ENCODE measurements at places on chromosomes 3 and 15.

DNA sequence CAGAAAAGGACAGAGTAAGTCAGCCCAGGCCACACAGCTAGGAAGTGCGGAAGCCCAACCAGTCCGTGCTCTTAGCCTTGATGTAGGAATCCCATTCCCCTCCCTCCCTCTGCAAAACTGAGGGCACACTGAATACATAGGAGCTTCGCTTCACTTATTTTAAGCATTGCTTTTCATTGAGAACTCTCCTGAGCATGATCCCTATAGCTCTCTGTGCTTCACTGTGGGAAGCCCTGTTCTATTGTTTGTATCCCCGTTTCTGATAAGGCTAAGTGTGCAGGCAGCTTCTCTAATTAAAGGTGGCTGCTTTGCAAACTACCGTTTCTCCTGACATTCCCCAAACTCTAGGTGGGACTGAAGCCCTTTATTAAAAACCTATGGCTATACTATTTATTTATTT is 29.9 kb downstream of the IL5RA start:
- no peak for DNase-seq

- DNase-seq: peak; percentile 54
Measured at GRCh38 chr15:41284427-41285177, 47.8 kb downstream of the OIP5 start.

DNA sequence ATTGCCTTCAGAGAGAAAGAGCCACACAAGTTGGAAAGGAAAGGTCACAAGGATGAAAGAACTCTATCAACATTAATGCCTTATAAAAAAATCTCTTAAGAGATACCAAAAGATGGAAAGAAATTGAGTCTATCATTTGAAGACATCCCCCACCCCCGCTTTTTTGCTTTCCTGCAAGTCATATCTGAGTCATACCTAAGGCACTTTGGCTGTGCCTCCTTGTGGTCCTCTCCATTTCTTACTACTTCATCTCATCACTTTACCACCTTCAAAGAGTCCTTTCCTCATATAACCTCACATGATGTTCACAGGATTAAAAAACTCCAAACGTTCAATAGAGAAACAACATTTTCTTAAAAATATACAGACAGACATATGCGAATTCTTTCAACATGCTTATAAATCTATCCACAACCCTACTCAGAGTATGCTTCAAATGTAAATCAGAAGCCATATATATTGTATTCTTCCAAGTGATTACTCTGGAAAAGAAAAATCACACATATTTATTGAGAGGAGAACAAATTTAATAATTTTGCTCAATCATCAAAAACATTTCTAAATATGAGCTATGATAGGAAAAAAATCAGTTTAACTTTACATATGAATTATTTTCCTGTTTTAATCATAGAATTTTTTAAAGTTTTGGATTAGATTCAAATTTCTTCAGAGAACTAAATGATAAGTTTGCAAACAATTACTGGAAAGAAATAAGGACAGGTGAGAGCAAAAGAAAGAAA is 1003.9 kb upstream of the CFAP20DC start:
- DNase-seq: no peak

DNA sequence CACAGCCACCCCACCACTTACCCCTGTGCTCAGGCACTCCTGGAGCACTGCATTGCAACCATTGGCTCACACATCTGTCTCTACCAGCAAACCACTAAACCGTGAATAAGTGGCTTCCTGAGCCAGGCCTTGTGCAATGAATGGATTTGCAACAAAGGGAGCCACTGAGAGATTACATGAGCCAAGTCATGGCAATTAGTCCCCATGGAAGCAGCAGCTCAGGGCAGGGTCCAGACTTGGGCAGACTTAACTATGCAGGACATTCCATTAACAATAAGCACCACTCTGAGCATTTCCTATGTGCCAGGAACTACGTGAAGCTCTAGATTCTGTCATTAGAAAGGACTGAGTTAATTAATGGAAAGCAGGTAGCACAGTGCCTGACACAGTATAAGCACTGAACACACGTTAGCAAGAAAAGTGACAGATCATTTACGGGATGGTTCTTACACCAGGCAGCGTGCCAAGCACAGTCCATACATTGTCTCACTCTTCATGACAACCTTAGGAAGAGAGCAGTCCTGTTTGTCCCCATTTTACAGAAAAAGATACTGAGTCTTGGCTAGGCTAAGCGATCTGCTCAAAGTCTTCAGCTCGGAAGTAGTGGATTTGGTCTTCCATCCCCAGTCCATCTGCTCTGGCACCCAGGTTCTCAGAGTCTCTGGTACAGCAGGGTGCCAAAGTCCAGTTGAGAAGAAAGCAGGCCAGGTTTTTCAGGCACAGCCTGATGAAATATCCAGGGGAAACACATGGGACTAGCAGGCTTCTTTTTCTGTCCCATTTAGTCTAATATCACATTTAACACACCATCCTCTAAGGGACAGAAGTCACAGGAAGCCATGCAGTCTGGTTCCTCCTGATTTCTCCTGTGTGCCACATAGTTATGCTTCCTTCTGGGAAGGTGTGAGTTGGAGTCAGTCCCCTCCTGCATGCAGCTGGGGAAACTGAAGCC is 44.1 kb downstream of the LIPC start:
- DNase-seq: peak; percentile 17

DNA sequence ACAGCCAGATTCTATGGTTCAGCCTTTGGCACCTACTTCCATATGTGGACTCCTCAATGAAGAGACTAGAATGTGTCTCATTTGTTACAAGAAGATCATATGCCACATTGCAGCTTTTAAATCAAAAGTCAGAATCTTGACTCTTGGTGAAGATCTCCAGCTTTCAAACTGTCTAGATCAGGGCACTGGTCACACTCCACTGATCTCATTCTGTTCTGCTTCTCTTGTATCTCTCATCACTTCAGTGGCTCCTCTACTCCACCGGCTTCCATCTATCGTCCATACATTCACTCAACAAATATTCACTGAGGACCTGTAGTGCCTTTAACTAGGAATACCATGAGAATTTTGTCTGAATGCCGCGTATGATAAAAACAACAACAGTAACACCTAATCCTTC is 203.3 kb upstream of the LPP start:
- DNase-seq: peak; percentile 56

GRCh38 chr3:114179575-114179974 is 723 bp upstream of the DRD3 start:
- peak; percentile 35 for DNase-seq

Measured in OCI-LY7 (cell line).